ENCODE measurements at places on chromosomes 2 and 18.

DNA sequence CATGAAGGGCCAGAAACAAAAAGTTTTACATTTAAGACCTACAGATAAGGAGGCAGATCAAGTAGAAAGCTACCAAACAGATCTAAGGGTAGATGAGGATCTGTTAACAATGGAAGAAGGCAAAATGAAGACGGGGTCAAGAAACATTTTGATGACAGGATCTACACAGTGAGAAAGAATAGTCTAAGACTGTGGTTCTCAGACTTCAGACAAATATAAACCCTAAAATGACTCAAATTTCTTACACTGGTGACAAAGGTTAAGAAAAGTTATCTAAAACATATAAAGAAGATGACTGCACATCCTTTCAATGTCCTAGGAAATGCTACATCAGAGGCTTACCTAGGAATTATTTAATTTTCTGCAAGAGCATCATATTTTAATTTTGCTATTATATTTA, 34.4 kb downstream of the TRIP12 start:
- peaks cover 40% of the 10 kb centered on the region for H3K36me3 ChIP-seq
- H3K4me1 ChIP-seq: peaks cover 57% of the 10 kb centered on the region
- no peak overlapping the region for H3K4me3 ChIP-seq

DNA sequence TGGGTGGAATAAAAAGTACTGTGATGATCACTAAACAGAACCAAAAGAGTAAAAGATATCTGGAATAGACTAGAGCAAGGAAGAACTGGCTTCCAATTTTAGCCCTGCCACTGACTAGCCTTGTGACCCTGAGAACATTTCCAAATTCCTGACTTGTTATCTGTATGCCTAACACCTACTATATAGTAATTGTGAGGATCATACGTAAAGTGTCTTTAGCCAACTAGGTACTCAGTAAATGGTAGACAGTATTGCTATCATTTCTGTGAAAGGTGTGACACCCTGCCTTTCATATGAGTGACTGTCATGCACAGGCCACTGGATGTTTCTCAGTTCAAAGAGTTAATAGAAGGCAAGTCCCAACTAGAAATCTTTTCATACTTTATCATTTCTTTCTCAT, 29.8 kb downstream of the CYTIP start:
- H3K4me1 ChIP-seq: peaks cover 83% of the 10 kb centered on the region
- peak overlapping the region; percentile 42 for H3K4me3 ChIP-seq

DNA sequence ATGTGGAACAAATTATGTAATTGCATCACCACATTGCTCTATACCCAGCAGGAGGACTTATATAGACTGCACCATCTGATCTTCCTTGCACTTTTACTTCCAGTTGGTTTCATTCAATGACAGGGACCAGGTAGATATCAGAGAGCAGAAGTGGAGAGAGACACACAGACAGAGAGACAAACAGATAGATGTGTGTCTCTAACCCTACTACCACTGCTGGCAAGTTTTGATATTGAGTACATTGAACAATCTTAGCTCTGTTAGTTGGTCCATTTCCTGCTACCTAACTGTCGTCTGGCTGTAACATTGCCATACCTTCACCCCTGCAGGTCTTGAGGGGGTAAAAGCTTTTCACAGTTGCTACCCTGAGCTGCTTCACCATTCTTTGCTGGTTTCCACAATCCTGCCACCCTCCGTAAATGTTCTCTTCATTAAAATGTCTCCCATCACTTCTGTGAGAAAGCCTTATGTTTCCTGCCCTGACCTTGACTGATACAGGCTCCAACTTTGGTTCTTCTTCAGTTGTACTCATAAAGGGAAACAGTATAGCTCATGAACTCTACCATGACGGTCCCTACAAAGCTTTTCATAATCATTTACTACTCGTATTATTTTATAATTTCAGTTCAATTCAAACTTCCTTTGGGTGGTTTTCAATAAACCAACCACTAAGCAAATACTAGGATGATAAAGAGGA, 62.3 kb upstream of the ITGA4 start:
- H3K4me3 ChIP-seq: peak overlapping the region; percentile 24
- no peaks in the 10 kb centered on the region for H3K36me3 ChIP-seq
- H3K4me1 ChIP-seq: peaks cover 34% of the 10 kb centered on the region

- no peaks in the 10 kb centered on the region for H3K4me1 ChIP-seq
- H3K27ac ChIP-seq: no peak overlapping the region
- H3K36me3 ChIP-seq: no peaks in the 10 kb centered on the region
- no peak overlapping the region for H3K4me3 ChIP-seq
- H3K27me3 ChIP-seq: no peaks in the 10 kb centered on the region
Measured at GRCh38 chr2:145584353-145584752, 1064.4 kb upstream of the ZEB2 start.

DNA sequence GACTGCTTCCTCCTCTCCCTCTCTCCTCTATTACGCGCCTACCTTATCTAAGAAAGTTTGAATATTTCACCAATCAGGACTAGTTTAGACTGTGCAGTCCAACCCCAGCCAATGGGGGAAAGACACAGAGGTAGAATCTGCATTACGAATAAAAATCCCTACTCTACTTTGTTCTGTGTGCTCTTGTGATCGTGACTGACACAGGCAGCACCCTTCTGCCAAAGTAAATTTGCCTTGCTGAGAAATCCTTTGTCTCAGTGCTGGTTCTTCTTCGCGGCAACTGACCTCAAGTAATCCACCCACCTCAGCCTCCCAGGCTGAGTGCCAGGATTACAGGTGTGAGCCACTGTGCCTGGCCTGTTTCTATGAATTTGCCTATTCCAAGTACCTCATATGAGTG, 8.6 kb upstream of the CDCA7 start:
- no peaks in the 10 kb centered on the region for H3K27me3 ChIP-seq
- DNase-seq: no peak
- H3K4me1 ChIP-seq: no peaks in the 10 kb centered on the region
- no peak overlapping the region for H3K27ac ChIP-seq
- H3K36me3 ChIP-seq: no peaks in the 10 kb centered on the region
- H3K4me3 ChIP-seq: no peak overlapping the region

DNA sequence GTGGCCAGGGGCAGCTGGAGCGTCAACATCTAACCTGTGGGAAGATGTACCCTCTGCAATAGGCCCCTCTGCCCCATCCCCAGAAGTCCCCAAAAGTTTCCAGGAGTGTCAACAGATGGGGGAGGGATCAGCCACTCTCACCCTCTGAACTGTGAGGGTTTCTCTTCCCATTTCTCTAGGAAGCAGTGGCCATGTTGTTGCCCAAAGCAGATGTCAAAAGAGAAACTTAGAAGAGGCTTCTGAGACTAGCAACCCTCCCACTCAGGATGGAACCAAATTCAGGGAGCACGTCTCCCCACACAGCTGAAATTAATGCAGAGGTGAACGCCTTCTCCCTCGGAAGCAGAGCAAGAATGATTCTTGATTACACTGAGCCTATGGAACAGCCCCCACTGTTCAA, 70.3 kb downstream of the ARL4C start:
- H3K27me3 ChIP-seq: no peaks in the 10 kb centered on the region
- H3K4me1 ChIP-seq: peaks cover 79% of the 10 kb centered on the region
- H3K27ac ChIP-seq: peak overlapping the region; percentile 82
- peak overlapping the region; percentile 68 for H3K4me3 ChIP-seq
- no peaks in the 10 kb centered on the region for H3K36me3 ChIP-seq

DNA sequence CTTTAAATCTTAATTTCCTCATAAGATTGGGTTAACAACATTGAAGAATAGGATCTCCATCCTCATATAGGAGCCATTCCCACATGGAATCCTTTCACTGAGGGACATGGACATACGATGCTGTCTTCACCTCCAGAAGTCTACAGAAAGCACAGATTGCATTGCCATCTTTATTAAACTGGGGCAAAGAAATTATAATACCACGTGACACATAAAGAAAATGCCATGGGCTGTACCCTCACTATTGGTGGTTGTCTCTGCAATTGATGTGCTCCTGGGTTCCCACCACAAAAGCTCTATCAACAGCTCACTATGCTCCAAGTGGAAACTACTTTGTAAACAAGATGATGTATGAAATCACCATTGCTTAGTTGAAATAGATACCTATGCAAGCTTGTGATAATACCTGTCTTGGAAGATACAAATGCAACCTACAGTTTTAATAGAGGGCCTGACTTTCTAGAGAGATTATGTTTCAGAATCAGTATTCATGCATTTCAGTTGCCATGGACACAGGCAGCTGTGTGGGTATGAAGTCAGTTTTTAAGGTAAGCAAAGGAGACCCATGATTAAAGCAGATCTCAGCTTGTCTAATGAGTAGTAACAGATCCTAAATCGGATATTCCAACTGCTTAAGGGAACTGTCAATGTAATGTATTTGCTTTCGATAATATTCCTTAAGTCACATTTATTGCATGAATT, 337.0 kb downstream of the RAD51AP2 start:
- H3K4me3 ChIP-seq: no peak overlapping the region
- DNase-seq: no peak
- H3K4me1 ChIP-seq: peaks cover 27% of the 10 kb centered on the region
- H3K36me3 ChIP-seq: no peaks in the 10 kb centered on the region

DNA sequence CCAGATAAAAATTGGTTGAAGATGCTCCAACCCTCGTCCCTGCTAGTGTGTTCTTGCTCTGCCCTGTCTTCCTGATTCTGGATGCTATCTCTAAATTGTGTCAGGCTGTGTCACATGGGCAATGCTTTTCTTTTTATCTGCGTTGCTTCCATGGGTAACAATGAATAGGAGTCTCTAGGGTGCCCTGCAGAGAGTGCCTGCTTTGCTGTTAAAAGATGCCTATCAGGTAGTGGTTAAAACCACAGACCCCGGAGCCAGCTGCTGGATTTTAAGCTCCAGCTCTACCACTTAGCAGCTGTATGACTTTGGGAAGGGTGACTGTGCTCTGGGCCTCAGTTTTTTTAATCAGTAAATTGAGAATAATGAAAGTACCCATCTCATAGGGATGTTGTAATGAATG, 340.3 kb downstream of the PLCL1 start:
- no peaks in the 10 kb centered on the region for H3K27me3 ChIP-seq
- H3K4me1 ChIP-seq: no peaks in the 10 kb centered on the region
- H3K4me3 ChIP-seq: no peak overlapping the region
- no peak for DNase-seq
- no peak overlapping the region for H3K27ac ChIP-seq

DNA sequence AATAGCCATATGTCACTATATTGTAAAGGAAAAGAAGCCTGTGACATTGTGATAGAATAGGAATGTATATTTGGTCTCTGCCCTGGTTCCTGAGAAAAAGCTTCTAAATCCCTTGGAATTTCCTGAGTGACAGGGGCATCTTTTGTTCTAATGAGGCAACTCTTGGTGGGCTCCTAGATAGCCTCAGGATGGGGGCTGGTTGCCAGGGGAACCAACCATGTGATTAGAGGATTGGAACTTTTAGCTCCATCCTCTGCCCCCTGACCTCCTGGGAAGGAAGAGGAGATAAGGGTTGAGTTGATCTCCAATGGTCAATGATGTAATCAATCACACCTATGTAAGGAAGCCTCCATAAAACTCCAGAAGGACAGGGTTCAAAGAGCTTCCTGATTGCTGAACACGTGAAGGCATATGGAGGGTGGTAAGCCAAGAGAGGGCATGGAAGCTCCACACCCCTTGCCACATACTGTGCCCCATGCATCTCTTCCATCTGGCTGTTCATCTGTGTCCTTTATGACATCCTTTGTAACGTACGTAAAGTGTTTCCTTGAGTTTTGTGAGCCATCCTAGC, 2.9 kb upstream of the ME2 start:
- no peak for DNase-seq
- H3K4me1 ChIP-seq: peaks cover 19% of the 10 kb centered on the region
- H3K36me3 ChIP-seq: peaks cover 11% of the 10 kb centered on the region
- no peak overlapping the region for H3K27ac ChIP-seq

DNA sequence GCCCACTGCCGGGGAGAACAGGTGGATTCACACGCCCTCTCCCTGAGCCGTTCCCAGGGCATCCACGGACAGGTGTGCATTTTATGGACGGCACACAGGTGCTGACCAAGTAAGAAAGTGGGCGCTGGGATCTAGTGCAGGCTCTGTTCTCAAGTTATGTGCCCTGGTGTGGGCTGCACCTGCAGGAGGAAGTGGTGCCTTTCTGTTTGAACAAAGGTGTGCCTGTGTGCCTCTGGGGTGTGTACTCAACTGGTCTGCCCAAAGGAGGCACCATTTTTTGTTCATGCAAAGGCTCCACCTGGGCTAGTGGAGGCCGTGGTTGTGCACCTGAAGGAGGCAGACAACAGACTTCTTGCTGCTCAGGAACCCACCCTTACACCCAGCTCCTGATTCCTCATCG, 88.2 kb upstream of the HK2 start:
- DNase-seq: no peak
- no peaks in the 10 kb centered on the region for H3K36me3 ChIP-seq
- H3K4me1 ChIP-seq: no peaks in the 10 kb centered on the region

DNA sequence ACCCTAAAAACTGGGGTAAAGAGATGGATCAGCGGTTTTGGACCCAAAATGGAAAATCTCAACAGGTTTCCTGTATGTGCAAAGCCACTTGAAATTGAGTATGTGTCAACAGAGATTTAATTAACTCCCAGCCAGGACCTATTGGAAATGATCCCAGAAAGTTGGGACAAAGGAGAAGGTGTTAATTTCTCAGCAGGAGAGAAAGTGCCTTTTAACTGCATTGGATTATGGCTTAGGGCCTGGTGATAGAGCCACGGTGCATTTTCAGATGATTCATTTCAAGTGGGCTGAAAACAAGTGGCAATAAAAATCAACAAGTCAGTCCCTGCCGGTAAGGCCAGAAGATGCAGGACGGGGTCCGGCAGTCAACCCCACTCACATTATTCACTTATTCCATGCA, 80.2 kb upstream of the BCL11A start:
- H3K4me1 ChIP-seq: no peaks in the 10 kb centered on the region
- peaks cover 13% of the 10 kb centered on the region for H3K27me3 ChIP-seq

DNA sequence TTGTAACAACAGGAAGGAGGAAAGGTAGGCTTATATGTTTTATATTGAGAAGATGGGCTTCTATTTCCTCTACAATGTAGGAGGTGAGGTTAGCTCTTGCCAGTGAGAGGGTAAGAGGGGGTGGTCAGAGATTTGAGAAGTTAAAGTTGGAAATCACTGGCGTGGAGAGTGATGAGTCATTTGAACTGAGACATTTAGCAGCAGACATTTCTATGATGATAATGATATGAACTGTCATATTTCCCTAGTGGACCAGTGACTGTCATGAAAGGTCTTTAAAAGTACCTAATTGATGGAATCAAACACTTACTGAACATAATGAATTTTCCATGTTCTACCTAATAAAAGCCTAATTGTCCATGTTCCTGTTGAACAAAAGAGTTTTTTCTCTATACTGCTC, 126.1 kb downstream of the FAM161A start:
- H3K4me3 ChIP-seq: no peak overlapping the region
- H3K36me3 ChIP-seq: peaks cover 3% of the 10 kb centered on the region
- no peak overlapping the region for H3K27ac ChIP-seq
- peaks cover 3% of the 10 kb centered on the region for H3K4me1 ChIP-seq
- no peak for DNase-seq
- H3K27me3 ChIP-seq: peaks cover 5% of the 10 kb centered on the region

DNA sequence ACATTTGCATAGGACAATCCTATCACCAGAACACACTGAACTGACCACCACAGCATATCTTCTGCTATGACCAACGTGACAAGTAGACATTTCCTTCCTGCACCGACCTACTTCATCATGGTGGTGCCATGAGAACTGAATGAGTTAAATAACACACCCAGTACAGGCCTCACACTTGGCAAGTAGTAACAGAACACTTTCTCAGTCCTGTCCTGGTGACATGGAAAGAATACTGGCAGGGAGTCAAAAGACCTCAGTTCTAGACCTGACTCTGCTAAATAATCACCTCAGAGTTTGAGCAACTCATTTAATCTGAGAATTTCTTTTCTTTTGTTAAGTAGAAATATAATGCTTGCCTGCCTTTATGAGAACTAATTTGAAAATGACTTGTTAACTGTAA, 186.3 kb upstream of the SMAD7 start:
- no peaks in the 10 kb centered on the region for H3K27me3 ChIP-seq
- DNase-seq: no peak
- no peak overlapping the region for H3K27ac ChIP-seq
- no peak overlapping the region for H3K4me3 ChIP-seq
- peaks cover 11% of the 10 kb centered on the region for H3K36me3 ChIP-seq
- no peaks in the 10 kb centered on the region for H3K4me1 ChIP-seq
